ENCODE measurements at places on chromosomes 16 and 17.

DNA sequence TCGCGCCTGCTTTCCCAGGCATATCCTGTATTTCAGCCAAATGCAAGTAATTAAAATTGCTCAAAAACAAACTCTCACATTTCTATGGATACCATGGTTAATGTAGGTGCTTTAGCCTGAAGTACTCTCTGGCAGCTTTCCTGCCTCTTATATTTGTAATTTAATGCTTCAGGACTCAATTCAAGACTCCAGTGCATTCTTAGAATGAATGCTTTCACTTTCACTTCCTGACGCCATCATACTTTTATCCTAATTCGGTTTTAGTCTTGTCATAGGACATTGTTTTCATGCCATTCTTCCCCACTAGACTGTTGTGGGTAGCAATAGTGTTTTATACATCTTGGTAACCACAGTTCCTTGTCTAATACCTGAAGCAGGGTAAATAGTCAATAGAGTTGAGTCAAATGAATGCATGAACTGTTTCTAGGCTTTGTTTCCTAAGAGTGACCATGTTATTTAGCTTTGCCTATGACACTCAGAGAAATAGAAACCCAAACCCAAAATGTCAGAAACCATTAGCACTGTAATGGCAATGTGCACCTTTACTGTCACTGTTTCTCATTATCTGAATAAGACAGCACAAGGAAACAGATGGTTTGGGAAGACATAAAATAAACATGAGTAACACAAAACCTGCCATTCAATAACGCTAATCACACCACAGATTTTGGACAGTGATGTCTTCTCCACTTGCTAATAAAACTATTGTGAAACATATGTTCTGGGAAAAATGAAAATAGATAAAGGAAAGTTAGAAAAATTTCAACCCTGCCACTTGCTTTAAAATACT, 705.5 kb downstream of the CDH11 start:
- peaks cover 9% of the 10 kb centered on the region for H3K4me1 ChIP-seq
- DNase-seq = no peak
- no peak overlapping the region for H3K27ac ChIP-seq
- H3K27me3 ChIP-seq = no peaks in the 10 kb centered on the region
- H3K36me3 ChIP-seq = no peaks in the 10 kb centered on the region
- H3K4me3 ChIP-seq = no peak overlapping the region

GRCh38 chr17:80415626-80416137, 715 bp downstream of the ENDOV start:
- H3K4me3 ChIP-seq = peak overlapping the region; percentile 94
- peak overlapping the region; percentile 97 for H3K27ac ChIP-seq
- DNase-seq = no peak
- H3K27me3 ChIP-seq = no peaks in the 10 kb centered on the region
- no peaks in the 10 kb centered on the region for H3K36me3 ChIP-seq

DNA sequence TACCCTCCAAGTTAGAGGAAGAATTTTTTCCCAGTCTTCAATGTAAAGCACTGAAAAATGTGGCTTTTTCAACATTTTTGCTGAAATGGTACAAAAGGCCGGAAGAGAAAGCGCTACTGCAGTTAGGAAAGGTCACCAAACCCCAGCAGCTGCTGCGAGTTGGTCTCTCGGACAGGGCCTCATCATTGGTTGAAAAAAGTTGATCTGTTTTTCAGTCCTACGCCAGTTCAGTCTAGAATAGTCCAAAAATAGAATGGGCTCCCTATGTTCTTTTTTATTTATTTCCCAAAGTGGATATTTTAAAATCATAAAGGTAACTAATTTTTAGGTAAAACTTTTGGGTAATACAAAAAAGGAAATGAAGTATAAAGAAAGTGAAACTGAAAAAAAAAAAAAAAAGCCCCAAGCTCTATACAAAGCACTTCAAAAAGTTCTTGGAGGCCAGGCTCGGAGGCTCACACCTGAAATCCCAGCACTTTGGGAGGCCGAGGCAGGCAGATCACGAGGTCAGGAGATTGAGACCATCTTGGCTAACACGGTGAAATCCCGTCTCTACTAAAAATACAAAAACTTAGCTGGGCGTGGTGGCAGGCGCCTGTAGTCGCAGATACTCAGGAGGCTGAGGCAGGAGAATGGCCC, 17.4 kb downstream of the ADAP2 start:
- no peaks in the 10 kb centered on the region for H3K4me1 ChIP-seq
- H3K4me3 ChIP-seq = no peak overlapping the region
- DNase-seq = no peak
- H3K27ac ChIP-seq = peak overlapping the region; percentile 46
- no peaks in the 10 kb centered on the region for H3K36me3 ChIP-seq

GRCh38 chr17:57782647-57783337, 37.7 kb upstream of the CCDC182 start:
- no peak overlapping the region for H3K4me3 ChIP-seq
- peaks cover 10% of the 10 kb centered on the region for H3K4me1 ChIP-seq
- peaks cover 20% of the 10 kb centered on the region for H3K27me3 ChIP-seq
- no peaks in the 10 kb centered on the region for H3K36me3 ChIP-seq
- no peak for DNase-seq
- H3K27ac ChIP-seq = no peak overlapping the region

DNA sequence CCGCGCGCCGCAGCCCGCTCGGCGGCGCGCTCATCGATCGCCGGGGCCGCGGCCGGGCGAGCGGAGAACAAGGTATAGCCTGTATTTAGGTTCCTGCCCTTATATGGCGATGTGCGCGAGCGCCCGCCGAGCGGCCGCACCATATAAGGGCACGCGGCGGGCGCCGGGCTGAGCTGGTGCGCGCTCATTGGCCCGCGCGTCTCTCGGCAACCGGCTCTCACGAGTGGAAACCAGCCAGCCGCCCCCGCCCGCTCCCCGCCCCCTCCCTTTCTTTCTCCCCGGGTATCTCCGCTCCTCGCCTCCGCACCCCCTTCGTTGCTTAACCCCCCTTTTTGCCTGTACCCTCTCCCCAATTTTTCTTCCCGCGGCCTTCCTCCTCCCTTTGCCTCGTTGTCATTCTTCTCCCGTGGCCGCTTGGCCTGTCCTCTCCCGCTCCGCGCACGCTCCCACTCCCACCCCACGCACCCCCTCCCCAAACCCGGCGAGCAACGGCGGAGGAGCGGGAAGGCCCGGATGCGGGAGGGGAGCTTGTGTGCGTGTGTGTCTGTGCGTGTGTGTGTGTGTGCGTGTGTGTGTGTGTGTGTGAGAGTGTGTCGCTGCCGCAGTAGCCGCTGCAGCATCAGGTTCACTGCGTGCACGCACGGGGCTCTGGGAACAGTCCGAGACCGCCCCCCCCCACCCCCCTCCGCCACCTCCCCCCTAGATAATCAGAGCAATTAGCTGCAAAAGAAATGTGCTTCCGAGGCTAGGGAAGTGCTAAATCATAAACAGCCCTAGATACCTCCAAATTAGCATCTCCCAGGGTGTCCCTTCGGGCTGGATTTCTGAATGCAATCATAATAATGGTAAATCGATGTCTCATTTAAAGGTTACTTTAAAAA, 13.5 kb upstream of the CBX8 start:
- no peaks in the 10 kb centered on the region for H3K36me3 ChIP-seq
- H3K27me3 ChIP-seq = peaks cover 91% of the 10 kb centered on the region
- no peak overlapping the region for H3K4me3 ChIP-seq
- H3K4me1 ChIP-seq = no peaks in the 10 kb centered on the region
- H3K27ac ChIP-seq = no peak overlapping the region

DNA sequence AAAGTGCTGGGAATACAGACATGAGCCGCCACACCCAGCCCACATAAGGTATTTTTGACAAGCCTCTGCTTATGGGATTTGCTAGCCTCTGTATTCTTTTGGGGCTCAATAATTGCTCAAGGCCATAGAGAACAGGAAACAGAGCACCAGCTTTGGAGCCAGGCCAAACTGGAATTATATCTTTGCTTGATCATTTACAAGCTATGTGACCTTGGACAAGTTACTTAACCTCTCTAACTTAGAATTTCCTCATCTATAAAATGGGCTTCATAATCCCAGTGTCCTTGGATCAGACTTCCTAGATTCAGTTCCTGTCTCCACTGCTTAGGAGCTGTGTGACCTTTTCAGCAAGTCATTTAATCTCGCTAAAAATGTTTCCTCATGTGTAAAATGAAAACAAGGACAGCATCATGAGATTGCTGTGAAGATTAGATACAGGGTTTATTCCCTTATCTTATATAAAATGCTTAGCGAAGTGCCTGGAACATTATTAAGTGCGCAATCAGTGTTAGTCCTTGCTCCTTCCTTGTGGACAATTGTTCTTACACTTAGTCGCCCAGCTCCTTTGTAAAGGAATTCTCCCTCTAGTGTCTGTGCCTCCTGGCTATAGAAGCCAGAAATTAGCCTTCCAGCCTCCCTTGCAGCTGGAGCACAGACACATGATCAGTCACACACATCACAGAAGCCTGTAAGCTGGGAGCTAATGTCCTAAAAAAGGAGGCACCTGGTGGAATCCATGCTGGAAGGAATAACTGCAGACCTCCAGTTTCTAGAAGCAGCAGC, 16.6 kb downstream of the KRT9 start:
- DNase-seq = peak; percentile 94
- no peaks in the 10 kb centered on the region for H3K36me3 ChIP-seq
- H3K27ac ChIP-seq = no peak overlapping the region

GRCh38 chr17:1592751-1593629, 30.4 kb upstream of the PITPNA start:
- H3K27me3 ChIP-seq = no peaks in the 10 kb centered on the region
- H3K4me1 ChIP-seq = peaks cover 68% of the 10 kb centered on the region
- H3K4me3 ChIP-seq = no peak overlapping the region
- peak overlapping the region; percentile 86 for H3K27ac ChIP-seq
- peak; percentile 98 for DNase-seq

- H3K27me3 ChIP-seq = no peaks in the 10 kb centered on the region
- no peak for DNase-seq
- no peak overlapping the region for H3K27ac ChIP-seq
Measured at GRCh38 chr17:4344926-4345325, 21.5 kb downstream of the UBE2G1 start.

- H3K27ac ChIP-seq = peak overlapping the region; percentile 97
- H3K4me3 ChIP-seq = peak overlapping the region; percentile 86
- H3K4me1 ChIP-seq = peaks cover 6% of the 10 kb centered on the region
- H3K27me3 ChIP-seq = no peaks in the 10 kb centered on the region
Measured at GRCh38 chr16:30658731-30659506, 688 bp downstream of the FBRS start.

DNA sequence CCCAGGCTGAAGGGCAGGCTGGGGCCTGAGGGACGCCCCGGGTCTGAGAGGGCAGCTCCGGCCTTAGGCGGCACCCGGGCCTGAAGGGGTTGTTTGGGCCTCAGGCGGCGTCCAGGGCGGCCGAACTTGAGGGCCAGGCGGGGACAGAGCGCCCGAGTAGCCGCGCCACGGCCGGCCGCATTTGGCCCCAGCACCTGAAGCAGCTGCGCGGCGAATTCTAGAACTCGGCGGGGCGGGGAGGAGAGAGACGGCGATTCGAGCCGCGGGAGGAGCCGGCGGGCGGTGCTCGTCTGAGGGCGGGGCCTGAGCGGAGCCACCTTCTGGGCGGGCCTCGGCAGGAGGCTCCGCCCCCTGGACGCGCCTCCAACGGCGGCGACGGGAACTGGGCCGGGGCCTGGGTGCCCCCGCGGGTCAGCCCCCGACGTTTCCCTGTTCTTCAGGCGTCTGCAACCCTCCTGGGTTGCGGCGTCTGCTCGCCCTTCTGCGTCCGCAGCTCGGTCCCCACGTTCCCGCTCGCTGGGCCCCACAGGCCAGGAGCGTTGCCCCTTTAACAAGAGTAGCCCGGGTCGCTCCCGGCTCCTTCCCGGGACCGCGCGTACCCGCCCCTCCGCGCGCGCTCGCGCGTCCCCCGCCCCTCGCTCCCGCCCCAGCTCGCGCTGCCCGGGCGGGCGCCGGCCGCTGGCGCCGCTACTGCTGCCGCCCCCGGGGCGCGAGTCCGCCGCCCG, at the start of the genes INCA1 and KIF1C:
INCA1 (minus strand) TSS at position 221 of the 725 bp plus-strand sequence. CDS start 3,085 bp downstream, outside the sequence.
KIF1C (plus strand) TSS at position 649 of the 725 bp plus-strand sequence. CDS start 2,297 bp downstream, outside the sequence.
- DNase-seq = peak; percentile 92
- H3K4me3 ChIP-seq = peak within 1 kb of the TSS; percentile 97
- H3K27me3 ChIP-seq = no peaks in the 10 kb centered on the region
- H3K36me3 ChIP-seq = peaks cover 40% of the 10 kb centered on the region
- H3K4me1 ChIP-seq = no peaks in the 10 kb centered on the region

GRCh38 chr17:40364121-40364861, at the start of gene GJD3:
GJD3 (minus strand) TSS chr17:40364737; CDS start chr17:40363815, 922 bp downstream.
- no peaks in the 10 kb centered on the region for H3K27me3 ChIP-seq
- no peaks in the 10 kb centered on the region for H3K36me3 ChIP-seq
- no peaks in the 10 kb centered on the region for H3K4me1 ChIP-seq
- peak; percentile 23 for DNase-seq
- H3K4me3 ChIP-seq = peak within 1 kb of the TSS; percentile 70

DNA sequence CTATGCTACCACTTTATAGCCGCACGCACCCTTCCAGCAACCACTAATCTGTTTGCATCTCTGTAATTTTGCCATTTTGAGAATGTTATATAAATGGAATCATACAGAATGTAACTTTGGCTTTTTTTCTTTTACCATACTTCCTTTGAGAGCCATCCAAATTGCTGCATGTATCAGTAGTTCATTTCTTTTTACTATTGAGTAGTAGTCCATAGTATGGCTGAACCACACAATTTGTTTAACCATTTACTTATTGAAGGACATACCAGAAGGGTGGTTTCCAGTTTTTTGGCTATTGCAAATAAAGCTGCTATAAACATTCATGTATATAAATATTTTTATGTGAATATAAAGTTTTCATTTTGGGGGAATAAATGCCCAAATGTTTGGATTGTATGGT, 8.8 kb downstream of the TENT4B start:
- H3K27me3 ChIP-seq = no peaks in the 10 kb centered on the region
- H3K27ac ChIP-seq = no peak overlapping the region
- no peak overlapping the region for H3K4me3 ChIP-seq
- H3K36me3 ChIP-seq = no peaks in the 10 kb centered on the region

DNA sequence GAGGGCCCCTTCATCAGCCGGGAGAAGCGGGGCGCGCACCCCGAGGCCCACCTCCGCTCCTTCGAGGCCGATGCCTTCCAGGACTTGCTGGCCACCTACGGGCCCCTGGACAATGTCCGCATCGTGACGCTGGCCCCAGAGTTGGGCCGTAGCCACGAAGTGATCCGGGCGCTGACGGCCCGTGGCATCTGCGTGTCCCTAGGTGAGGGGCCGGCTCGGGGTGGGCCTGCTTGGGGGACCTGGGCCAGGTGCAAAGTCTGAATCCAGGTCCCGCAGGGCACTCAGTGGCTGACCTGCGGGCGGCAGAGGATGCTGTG, 3.5 kb downstream of the CEMP1 start:
- peaks cover 8% of the 10 kb centered on the region for H3K36me3 ChIP-seq
- H3K27me3 ChIP-seq = no peaks in the 10 kb centered on the region
- no peak for DNase-seq
- peaks cover 5% of the 10 kb centered on the region for H3K4me1 ChIP-seq
- no peak overlapping the region for H3K4me3 ChIP-seq

DNA sequence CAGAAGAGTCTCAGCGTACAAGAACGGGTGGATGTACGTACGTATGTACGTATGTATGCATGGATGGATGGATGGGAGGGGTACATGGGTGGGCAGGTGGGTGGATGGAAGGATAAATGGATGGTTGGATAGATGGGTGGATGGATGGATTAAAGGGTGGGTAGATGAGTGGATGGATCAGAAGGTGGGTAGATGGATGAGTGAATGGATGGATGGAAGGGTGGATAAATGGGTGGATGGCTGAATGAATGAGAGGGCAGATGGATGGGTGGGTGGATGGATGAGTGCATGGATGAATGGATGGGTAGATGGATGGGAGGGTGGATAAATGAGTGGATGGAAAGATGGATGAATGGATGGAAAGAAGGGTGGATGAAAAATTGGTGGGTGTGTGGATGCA, 45.6 kb downstream of the ENGASE start:
- H3K4me3 ChIP-seq = no peak overlapping the region
- H3K36me3 ChIP-seq = no peaks in the 10 kb centered on the region
- no peaks in the 10 kb centered on the region for H3K4me1 ChIP-seq
- no peaks in the 10 kb centered on the region for H3K27me3 ChIP-seq
- no peak for DNase-seq

Data from small intestine (tissue), 16 donors.